ENCODE measurements at places on chromosomes 2 and 18.

GRCh38 chr2:166658901-166659300 is 164.9 kb upstream of the SCN7A start:
- DNase-seq: no peak

DNA sequence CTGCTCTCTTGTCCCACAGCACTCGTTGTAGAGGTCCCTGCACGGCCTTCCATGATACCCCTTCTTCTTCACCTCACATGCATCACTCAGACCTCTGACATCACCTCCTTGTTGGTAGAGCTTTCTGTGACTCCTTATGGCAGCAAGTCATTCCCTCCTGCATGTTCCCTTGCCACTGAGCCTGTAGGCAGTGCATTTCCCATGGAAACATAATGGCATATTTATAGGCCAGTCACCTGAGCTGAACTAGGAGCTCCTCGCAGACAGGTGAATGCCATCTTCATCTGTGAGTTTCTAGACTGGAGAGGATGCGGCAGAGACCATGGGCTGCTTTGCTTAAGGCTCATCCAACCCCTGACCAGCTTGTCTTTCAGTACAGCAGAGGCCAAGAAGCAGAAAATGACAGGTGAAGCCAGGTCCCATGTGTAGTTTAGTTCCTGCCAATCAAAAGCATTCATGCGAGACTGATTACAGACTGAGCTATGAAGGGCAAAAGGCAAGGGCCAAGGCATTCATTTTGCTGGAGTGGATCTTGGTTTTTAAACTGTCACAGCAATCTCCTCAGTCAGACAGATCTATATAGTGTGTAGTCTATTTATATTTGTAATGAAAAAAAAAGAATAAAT is 59.4 kb upstream of the NEDD4L start:
- no peak for DNase-seq

- no peak for DNase-seq
Measured at GRCh38 chr2:65914244-65914786, 481.9 kb upstream of the SPRED2 start.

GRCh38 chr2:42906557-42907411 is 114.4 kb upstream of the HAAO start:
- peak; percentile 12 for DNase-seq

DNA sequence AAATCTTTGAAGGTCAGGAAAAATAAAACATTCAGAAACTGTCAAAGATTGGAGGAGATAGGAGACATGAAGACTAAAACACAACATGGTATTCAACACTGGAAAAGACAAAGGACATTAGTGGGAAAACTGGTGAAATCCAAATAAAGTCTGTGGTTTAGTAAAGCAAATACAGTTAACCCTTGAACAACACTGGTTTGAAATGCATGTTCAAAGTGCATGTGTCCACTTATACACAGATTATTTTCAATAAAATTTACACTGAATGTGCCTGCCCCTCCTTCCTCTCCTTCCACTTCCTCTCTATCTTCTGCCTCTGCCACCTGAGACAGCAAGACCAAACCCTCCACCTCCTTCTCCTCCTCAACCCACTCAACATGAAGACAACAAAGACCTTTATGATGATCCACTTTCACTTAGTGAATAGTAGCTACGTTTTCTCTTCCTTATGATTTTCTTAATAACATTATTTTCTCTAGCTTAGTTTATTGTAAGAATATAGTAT is 14.5 kb downstream of the OLA1 start:
- no peak for DNase-seq

DNA sequence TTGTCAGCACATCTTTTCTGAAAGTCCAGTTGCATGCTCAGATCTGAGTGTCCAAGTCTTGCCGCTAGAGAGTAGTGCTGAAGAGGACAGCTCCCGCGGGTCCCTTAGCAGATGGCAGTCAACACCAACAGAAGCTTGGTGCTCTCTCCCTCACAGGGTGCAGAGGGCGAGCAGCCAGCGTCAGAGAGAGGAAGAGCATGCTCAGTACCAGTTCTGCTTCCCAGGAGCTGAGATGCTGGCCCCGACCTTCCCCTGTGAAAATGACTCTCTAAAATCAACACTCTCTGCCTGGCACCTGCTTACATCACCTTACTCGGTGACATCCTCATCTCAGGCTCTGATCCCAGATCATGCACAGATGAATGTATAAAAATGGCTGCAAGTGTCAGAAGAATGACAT is 86.0 kb upstream of the TWIST2 start:
- no peak for DNase-seq

DNA sequence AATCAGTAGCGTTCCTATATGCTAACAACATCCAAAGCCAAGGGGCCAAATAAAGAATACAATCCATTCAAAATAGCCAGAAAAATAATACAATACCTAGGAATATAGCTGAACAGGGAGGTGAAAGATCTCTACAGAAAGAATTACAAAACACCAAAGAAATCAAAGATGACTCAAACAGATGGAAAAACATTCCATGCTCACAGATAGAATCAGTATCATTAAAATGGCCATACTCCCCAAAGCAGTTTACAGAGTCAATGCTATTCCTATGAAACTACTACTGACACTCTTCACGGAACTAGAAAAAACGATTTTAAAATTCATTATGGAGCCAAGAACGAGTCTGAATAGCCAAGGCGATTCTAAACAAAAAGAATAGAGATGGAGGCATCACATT is 57.4 kb downstream of the CCBE1 start:
- no peak for DNase-seq

- no peak for DNase-seq
Measured at GRCh38 chr18:32435631-32436500, 34.8 kb downstream of the GAREM1 start.

GRCh38 chr2:120896901-120897300 is 161.2 kb downstream of the GLI2 start:
- DNase-seq: no peak

DNA sequence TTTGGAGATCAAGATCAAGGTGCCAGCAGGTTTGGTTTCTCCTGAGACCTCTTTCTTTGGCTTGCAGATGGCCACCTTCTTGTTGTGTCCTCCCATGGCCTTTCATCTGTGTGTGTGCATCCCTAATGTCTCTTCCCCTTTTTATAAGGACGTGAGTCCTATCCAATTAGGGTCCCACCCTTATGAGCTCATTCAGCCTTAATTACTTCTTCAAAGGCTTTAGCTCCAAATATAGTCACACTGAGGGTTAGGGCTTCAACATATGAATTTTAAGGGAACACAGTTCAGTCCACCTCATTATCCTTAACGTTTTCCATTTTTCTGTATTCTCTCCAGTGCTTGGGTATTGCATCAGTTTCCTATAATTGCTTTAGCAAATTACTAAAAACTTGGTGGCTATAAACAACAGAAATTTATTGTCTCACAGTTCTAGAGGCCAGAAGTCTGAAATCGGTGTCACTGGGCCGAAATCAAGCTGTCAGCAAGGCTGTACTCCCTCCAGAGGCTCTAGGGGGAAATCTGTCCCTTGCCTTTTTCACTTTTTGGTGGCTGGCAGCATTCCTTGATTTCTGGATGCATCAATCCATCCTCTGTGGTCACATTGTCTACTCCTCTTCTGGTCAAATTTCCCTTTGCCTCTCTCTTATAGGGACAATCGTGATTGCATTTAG is 34.1 kb downstream of the CDC42EP3 start:
- no peak for DNase-seq

DNA sequence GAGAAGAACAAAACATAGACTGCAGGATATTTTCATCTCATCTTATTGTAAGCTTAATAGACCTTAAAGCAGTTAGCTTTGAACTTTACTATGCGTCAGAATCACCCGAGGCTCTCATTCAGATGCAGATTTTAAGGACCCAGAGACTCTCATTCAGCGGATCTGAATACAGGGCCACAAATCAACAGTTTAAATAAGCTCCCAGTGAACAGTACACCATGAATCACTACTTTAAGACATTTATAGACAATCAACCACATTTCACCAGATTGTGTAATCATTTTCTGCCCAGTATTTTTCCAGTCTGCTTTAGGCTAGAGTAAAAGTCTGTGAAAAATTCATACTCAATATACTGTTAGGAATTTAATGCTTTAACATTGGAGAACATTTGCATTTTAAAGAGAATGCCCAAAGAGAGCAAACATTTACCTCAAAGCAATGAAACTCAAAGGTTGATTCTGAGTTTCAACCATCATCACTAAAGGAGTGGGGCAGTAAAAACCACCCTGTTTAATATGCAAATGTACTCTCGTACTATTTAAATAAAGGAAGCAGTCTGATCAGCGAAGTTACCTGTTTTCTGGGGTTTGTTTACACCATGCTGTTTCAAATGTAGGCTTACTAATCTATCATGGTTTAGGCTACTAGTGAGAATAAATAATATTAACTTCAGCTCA is 11.0 kb upstream of the ALPK2 start:
- peak; percentile 52 for DNase-seq

DNA sequence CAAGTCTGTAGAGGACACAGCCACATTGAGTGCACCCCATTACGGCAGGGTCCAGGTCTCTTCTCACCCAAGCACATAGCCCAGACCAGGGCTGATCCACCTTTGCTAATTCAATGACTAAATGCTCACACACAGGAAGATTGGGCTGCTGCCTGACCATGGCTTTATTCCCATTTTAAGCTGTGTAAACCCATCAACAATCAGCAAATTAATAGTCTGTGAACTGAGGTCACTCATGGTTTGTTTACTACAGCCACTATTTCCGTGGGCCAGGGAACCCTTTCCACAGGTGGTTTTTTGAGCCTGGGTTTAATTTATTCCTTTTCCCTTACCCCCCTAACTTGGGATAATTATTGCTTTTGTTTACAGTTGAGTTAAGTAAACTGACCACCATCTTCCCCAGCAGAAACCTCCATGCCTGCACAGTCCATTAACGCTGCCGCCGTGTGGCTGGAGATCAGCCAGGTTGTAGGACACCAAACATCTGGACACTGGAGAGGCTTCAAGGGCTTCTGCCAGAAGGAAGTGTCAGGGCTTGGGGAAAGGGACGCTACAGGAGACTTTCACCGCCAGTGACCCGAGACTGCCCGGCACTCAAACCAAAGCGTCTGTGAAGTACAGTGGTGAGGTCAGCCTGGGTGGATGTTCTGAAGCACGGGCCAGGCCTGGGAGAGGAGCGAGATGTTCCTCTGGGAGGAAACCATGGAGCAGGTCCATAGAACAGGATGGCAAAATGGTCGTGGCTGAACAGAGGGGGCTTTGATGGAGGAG is 282.9 kb downstream of the DYSF start:
- DNase-seq: no peak

- DNase-seq: no peak
Measured at GRCh38 chr2:216799873-216800431, 59.9 kb downstream of the TNP1 start.

DNA sequence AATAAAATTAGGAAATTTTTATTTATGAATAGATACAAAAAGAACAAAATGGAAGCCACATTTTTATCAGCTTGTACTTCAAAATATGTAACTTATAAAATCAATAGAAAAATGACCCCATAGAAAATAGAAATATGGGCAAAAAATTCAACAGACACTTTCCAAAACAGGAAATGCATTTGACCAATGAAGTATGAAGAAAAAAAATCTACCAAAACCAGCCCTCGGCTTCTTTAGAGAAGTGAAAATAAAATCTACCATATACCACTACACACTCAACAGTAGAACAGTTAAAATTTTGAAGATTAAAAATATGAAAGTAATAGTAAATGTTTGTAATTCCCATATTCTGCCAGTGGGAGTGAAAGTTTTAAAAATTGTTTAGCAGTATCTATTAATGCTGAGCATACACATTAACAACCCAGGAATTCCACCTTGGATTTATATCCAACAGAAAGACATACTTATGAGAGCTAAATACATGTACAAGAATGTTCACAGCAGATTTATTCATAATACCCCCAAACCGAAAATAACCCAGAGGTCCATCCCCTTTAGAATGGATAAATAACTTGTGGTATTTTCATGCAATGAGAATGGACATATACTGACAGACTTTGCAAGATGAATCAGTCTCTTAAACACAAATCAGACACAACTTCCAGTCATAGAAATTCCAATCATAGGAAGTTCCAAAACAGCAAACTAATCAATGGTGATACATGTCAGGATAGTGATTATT is 318.0 kb downstream of the FIGN start:
- peak; percentile 4 for DNase-seq
